ENCODE measurements at places on chromosomes 6 and 20.
A peak's percentile ranks its signal among the peaks of the same experiment; 100 is the strongest.

GRCh38 chr6:162497389-162497788, 230.2 kb downstream of the PRKN start:
- no peak for DNase-seq

DNA sequence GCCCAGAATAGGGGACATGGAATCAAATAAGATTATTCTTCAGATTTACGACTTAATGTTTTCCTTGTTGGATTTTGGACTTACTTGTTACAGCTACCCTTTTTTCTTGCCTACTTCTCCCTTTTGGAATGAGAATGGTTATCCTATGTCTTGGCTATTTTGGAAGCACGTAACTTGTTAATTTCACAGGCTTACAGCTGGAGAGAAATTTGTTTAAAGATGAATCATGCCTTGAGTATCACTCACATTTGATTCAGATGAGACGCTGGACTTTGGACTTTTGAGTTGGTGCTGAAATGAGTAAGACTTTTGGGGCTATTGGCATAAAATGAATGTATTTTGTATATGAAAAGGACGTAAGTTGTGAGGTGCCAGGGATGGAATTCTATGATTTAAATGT, 83.3 kb downstream of the SMPDL3A start:
- DNase-seq = no peak

GRCh38 chr6:46044881-46045617, 29.4 kb upstream of the CLIC5 start:
- no peak for DNase-seq

DNA sequence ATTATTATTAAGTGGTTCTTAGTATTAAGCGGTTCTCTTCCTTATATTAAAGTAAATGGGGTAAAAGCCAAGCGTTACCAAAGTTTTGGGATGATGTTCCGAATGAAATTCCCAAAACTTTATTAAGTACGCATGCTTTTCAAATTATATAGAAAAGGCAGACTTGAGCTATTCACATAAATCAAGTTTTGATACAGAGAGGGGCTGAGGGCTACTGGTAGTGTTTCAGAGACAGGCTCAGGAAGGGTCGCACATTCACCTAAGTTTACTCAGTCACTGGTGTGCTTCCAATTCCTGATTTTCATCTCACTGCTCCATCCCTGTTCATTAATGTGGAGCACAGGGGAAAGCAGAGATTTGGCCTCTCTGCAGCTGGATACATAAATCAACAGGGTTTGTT, 652.2 kb downstream of the QKI start:
- DNase-seq = no peak

DNA sequence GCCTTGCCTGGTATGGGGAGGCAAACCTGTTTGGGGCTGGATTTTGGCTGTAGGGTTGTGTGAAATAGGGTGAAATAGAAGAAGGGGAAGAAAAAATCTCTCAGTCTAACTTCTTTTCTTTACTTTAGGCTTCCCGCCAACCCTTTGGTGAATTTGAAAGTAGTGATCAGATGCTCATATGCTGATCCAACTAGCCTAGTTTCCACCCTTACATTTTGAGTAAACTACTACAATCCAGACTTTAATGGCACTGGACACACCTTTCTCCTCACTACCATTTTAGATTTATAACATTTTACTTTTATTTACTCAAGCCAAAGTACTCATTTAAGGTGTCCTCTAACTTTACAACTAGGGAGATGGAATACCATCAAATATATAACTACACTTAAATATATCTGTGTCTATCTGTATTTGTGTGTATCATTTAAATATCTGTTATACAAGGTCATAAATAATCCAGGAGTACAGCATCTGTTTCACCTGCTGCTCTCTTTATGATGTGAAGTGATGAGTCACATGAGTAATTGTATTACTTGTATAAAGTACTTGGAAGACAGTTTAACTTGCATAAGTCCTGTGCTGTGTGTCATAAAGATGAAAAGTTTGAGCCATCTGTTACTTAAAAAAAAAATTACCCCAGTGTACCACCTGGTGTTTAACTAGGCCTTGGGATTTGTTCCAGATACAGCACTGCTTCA, 172.1 kb downstream of the CDKAL1 start:
- DNase-seq = peak; percentile 17

DNA sequence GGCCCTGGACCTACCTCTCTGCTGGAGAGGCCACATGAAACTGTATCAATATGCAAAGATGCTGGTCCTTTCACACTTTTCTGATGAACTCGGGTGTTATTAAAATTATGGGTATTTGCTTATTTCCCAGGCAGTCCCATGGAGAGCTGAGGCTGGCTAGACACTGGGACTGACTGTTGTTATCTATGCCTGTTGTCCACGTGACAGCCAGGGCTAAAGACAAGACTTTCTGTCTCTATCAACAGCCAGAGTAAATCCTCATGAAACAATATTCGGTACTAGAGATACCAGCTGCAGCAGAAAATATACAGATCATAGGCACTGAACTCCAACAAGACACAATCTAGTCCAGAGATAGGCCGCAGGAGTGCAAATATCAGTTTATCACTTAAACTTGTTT, 236.4 kb downstream of the FOXA2 start:
- no peak for DNase-seq

DNA sequence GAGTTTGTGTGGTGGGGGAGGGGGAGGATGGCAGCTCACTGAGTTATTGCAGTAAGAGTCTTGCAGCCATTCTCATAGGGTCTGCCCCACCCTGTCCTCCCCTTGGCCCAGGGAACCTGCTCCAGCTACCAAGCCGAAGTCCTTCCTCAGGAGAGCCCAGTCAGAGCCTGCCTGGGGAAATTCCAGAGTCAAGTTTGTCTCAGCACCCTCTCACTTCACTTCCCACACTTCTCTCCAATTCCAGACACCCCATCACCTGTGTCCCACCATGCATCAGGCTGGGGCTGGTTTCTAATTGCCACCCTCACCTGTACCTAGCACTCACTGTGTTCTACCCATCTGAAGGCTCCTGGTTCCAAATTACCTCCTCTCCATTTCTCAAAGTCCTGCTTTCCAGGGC, 10.3 kb upstream of the SLC22A16 start:
- no peak for DNase-seq

- no peak for DNase-seq
These were observed 9.8 kb upstream of the GRM4 start for GRCh38 chr6:34155471-34156300.

GRCh38 chr6:125884634-125885371, 71.8 kb upstream of the HINT3 start:
- no peak for DNase-seq

DNA sequence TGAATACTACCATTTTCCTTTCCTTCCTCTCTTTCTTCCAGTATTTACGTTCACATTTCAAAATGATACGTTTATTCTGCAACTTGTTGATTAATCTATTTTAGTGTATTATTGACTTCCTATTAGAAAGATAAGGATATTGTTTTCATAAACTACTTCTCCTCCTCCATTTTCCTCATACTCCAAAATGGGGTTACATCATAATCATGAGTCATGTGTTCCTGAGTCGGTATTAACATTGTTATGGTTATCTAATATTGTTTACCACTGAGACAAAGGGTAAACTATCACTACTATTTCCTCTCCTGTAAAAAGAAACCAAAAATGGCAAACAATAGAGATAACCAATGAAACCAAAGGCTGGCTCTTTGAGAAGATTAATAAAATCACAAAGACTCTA, 126.5 kb upstream of the CDYL start:
- DNase-seq = no peak

GRCh38 chr6:42450477-42451332, 1.0 kb downstream of the TRERF1 start:
- no peak for DNase-seq

DNA sequence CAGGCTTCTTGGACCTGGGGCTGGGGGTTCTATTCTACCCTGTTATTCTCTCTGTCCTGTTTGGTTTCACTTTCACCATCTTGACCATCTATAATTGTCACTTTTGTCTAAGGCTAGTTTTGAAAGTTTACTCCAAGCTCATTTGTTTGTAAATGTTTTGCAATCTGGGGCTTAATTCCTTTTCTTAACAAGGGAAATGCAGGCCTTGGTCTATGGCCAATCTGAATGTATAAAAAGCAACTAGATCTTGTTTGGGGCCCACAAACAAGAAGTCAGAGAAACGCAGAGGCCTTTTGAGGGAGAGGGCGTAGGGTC, 86.3 kb upstream of the PREP start:
- no peak for DNase-seq

GRCh38 chr6:152748843-152749242, 1.8 kb upstream of the VIP start:
- no peak for DNase-seq

DNA sequence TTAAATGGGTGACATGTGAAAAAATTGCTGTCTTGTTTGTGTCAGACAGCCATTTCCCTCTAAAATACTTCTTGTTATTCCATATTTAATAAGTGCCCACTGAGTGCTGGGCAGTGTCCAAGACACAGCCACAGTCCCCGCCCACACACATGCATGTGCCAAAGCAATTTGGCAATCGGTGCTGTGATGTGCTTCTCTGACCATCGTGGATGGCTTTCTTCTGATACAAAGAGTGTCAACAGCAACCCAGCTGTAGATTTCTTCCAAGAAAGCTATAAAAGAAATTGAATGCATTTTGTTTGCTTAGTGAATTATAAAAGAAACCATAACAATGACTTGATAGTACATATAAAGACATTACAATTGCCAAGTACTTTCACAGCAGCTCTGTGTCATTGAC, 140.5 kb upstream of the ATXN1 start:
- no peak for DNase-seq

- no peak for DNase-seq
These were observed 42.1 kb downstream of the MDN1 start for GRCh38 chr6:89777455-89777854.

GRCh38 chr6:118354641-118355040, 193.5 kb upstream of the PLN start:
- DNase-seq = no peak

- DNase-seq = peak; percentile 23
These were observed 4.2 kb downstream of the RIMS4 start for GRCh38 chr20:44805979-44806620.

- DNase-seq = no peak
These were observed 108.7 kb downstream of the FYN start for GRCh38 chr6:111764238-111765175.

DNA sequence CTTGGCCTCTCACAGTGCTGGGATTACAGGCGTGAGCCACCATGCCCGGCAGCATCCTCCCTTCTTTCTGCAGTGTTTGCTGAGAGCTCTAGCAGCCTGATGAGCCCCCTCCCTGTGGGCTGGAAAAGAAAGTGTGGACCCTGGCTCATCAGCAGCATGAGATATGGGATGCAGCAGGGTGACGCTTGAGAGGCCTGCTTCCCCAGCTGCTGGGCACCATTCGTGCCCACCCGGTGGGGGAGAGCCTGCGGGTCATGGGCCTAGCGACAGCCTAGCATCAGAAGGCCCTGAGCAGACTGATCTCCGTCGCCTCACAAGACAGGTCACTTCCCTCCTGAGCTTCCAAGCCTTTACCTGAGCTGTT, 16.0 kb upstream of the CCDC167 start:
- DNase-seq = no peak

- no peak for DNase-seq
These were observed 9.8 kb downstream of the RIMS4 start for GRCh38 chr20:44800391-44801046.

GRCh38 chr6:54921891-54922290, 75.3 kb downstream of the FAM83B start:
- DNase-seq = no peak

GRCh38 chr6:27188061-27188884, 59.2 kb upstream of the PRSS16 start:
- no peak for DNase-seq

DNA sequence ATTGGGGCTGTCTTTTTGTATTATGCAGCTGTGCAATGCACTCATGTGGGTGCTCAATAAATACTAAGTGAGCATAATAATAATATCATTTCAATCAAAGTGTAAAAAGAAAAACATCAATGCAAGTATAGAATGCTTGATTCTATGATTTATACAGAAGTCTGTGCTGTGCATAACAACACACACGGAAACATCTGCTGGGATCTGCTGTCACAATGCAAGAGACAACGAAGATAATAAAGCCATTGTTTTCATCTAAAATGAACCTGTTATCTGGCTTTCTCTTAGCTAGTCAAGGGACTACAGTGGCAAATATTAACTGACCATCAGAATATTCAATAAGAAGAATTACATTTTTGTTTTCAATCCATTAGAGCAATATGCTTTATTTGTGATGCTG, 1156.9 kb upstream of the MAP3K7 start:
- DNase-seq = no peak

DNA sequence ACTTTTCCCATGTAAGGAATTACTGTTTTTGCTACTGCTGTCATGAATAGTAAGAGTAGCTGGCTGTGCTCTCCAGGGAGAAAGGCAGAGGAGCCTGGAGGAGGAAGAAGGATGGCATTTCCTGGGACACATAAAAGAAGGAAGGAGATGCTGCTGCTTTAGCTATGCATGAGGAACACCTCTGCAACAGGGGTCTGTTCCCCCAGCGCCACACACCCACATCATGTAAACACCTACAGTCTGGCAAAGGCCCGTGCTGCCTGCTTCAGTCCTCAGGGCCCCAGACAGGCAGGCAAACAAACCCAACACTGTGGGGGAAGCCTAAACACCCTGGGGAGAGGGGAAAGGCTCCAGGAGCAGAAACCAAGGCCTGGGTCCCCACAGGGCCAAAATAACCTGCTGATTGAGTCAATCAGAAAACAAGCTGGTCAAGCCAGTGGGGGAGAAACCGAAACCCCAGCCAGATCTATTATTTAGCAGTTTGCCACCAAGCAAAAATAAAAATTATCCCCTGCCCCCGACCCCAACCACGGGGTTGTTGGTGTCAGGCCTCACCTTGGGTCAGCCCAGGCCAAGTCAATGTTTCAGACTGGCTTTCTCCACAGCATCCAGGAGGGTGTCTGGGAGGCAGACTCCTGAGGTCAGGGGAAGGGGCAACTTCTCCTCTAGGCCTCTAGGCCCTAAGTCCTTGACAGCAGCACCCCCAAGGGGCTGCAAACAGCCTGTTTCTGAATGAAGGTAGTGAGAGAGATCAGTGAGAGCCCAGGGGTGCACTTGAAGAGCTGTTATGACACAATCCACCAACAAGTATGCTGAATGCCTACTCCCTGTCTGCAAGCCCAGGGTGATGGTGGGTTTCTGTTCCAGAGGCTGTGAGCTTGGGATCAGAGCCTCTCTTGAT, 34.6 kb upstream of the SCUBE3 start:
- no peak for DNase-seq

- no peak for DNase-seq
These were observed 151.4 kb downstream of the PHF3 start for GRCh38 chr6:63787021-63787420.

DNA sequence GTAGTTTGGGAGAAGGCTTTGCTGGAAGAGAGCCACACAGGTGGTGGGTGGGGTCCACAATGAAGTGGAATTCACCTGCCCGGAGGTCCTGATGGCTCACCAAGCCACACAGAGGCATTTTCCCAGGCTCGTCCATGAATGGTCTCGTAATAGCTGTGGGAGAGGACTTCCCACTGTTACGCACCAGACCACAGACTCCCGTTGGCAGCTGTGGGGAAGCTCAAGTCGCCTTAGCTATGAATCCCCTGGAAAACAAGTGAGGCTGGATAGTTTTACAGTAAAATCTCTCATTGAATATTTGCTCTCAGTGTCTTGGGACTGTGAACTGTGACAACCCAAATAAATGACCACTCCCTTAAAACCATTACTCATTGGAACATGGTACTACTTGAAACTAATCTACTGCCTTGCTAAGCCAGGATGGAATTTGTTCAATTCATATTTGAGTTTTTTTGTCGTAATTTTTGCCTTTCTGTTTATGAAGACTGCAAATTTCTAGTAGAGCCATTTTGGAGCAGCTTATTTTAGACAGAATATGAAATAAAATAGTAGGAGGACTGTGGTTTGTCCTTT, 79.4 kb downstream of the JAG1 start:
- no peak for DNase-seq

GRCh38 chr6:54361734-54362133, 53.5 kb downstream of the TINAG start:
- DNase-seq = no peak

Data from NCI-H510A (cell line).